Left ventricle myocardium inferior (tissue), 1 donor: ENCODE measurements at places on chromosomes 7 and 10.
A peak's percentile ranks its signal among the peaks of the same experiment; 100 is the strongest.

GRCh38 chr7:50721160-50721559 is 61.5 kb downstream of the GRB10 start:
- peaks cover 88% of the 10 kb centered on the region for H3K4me1 ChIP-seq
- no peak for DNase-seq
- H3K27ac ChIP-seq: peak overlapping the region; percentile 49
- H3K36me3 ChIP-seq: no peaks in the 10 kb centered on the region

- no peaks in the 10 kb centered on the region for H3K4me1 ChIP-seq
- DNase-seq: no peak
Measured at GRCh38 chr7:13749636-13750035, 239.8 kb downstream of the ETV1 start.

DNA sequence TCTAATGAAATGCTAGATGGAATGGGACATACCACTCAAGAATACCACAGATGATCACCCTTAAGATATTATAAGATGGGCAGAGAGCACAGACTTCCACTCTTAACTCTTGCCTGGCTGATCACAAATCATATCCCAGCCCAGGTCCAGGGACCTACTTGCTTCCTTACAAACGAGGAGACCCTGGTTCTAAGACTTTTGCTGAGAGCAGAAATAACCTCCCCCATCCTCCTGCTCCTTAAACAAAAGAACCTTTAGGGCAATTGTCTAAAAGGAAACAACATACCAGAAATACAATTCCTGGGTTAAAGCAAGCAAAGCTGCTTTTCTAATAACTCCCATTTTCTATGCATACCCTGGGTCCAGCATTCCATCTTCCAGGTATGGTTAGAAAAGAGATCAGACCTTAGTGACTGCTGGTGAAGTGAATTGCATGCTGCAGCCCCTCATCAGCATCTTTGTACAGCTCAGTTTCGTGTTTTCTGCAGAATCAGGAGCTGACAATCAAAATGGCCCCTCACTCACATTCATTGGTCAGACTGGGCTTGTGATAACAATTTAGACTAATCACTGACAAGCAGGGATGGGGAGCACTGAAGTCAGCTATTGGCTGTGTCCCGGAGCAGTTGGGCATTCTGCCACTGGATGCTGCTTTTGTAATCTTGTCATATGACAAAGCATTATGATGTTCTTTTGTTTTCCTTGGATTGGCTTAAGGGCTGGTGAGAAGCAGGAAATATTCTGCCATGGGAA is 14.6 kb downstream of the IFIT3 start:
- H3K4me3 ChIP-seq: no peak overlapping the region
- H3K27ac ChIP-seq: peak overlapping the region; percentile 23
- no peaks in the 10 kb centered on the region for H3K27me3 ChIP-seq
- peak; percentile 44 for DNase-seq
- peaks cover 45% of the 10 kb centered on the region for H3K4me1 ChIP-seq
- H3K36me3 ChIP-seq: peaks cover 28% of the 10 kb centered on the region

- peaks cover 80% of the 10 kb centered on the region for H3K27me3 ChIP-seq
- DNase-seq: no peak
- no peaks in the 10 kb centered on the region for H3K36me3 ChIP-seq
- H3K4me3 ChIP-seq: no peak overlapping the region
Measured at GRCh38 chr7:1354661-1355567, 104.4 kb downstream of the MICALL2 start.

DNA sequence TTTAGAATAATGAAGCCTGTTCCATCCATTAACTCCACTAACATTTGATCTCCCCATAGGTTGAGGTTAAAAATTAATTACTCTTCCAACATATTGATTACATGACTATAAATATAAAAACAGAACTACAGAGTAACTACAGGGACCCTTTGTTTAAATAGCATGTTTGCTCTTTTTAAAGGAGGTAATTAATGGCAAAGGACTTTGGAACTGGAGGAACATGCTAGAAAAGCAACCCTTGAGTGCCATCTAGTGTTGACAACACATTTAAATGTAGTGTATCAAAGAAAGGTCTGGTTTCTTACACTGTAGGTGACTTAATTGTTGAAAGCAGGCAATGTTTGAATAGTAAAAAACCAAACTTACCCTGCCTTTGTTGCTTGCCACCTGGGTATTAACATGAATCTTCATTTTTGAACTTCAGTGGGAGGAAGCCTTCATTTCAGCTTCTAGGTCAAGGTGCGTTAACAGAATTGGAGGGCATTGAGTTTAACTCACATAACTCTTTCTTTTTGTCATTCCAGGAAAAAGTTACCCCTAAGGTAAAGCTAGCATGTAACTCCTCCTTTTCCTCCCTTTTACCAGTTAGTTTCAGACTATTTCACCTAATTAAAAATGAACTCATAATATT is 52.6 kb upstream of the CAPZA2 start:
- H3K4me3 ChIP-seq: no peak overlapping the region
- H3K27me3 ChIP-seq: no peaks in the 10 kb centered on the region
- H3K27ac ChIP-seq: no peak overlapping the region
- H3K4me1 ChIP-seq: peaks cover 7% of the 10 kb centered on the region
- H3K36me3 ChIP-seq: no peaks in the 10 kb centered on the region
- no peak for DNase-seq

DNA sequence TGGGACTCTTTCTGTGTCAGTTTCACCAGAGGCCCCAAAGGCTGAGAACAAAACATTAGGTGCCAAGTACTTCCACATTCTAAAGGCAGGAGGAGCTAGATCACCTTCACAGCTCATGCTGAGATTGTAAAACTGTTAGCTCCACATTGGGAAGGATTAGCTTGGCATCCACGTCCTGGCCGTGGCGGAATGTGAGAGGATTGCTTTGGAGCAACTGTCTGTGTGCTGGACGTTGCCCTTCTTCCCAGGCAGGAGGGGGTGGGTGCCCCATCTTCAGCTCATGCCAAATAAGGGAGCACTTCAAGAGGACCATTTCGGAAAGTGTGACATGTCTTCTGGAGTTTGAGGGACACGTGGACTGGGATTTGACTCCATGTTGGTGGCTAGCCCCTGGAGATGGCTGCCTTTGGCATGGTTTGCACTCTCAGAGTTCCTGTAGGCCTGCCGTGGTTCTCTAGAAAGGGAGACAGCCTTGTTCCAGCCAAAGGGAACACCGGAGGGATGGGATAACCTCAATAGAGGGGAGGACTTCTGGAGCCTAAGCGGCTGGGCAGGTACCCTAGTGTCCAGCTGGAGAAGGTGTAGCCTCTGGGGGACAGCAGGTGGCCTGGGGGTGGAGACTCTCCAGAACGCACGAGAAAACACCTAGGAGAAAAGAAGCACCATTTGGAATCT is 19.9 kb upstream of the FMC1 start:
- no peak overlapping the region for H3K27ac ChIP-seq
- H3K36me3 ChIP-seq: no peaks in the 10 kb centered on the region
- no peak for DNase-seq
- H3K27me3 ChIP-seq: no peaks in the 10 kb centered on the region

GRCh38 chr7:66176914-66177313 is 28.2 kb upstream of the TPST1 start:
- no peak for DNase-seq
- no peaks in the 10 kb centered on the region for H3K4me1 ChIP-seq
- no peaks in the 10 kb centered on the region for H3K27me3 ChIP-seq
- no peak overlapping the region for H3K4me3 ChIP-seq

GRCh38 chr10:71060476-71061426 is 151.6 kb upstream of the UNC5B start:
- H3K4me3 ChIP-seq: no peak overlapping the region
- H3K27me3 ChIP-seq: no peaks in the 10 kb centered on the region
- no peak for DNase-seq
- H3K36me3 ChIP-seq: no peaks in the 10 kb centered on the region
- peaks cover 46% of the 10 kb centered on the region for H3K4me1 ChIP-seq

- DNase-seq: no peak
- no peak overlapping the region for H3K27ac ChIP-seq
- no peaks in the 10 kb centered on the region for H3K27me3 ChIP-seq
- H3K4me1 ChIP-seq: peaks cover 7% of the 10 kb centered on the region
- no peaks in the 10 kb centered on the region for H3K36me3 ChIP-seq
- no peak overlapping the region for H3K4me3 ChIP-seq
Measured at GRCh38 chr10:88960802-88961201, 8.2 kb upstream of the ACTA2 start.

GRCh38 chr7:112067200-112067599 is 139.0 kb downstream of the DOCK4 start:
- peaks cover 52% of the 10 kb centered on the region for H3K4me1 ChIP-seq
- no peaks in the 10 kb centered on the region for H3K36me3 ChIP-seq
- DNase-seq: no peak
- no peaks in the 10 kb centered on the region for H3K27me3 ChIP-seq
- H3K4me3 ChIP-seq: no peak overlapping the region
- H3K27ac ChIP-seq: no peak overlapping the region

- no peak overlapping the region for H3K27ac ChIP-seq
- H3K4me1 ChIP-seq: no peaks in the 10 kb centered on the region
- H3K4me3 ChIP-seq: no peak overlapping the region
- no peaks in the 10 kb centered on the region for H3K36me3 ChIP-seq
- peaks cover 14% of the 10 kb centered on the region for H3K27me3 ChIP-seq
- DNase-seq: no peak
Measured at GRCh38 chr10:120145107-120145506, 252.6 kb downstream of the SEC23IP start.

- no peaks in the 10 kb centered on the region for H3K27me3 ChIP-seq
- H3K36me3 ChIP-seq: peaks cover 4% of the 10 kb centered on the region
- H3K4me1 ChIP-seq: peaks cover 53% of the 10 kb centered on the region
- peak overlapping the region; percentile 79 for H3K27ac ChIP-seq
Measured at GRCh38 chr7:151006590-151007300, 15.9 kb downstream of the NOS3 start.

GRCh38 chr10:79116801-79117723 is 48.3 kb downstream of the ZMIZ1 start:
- H3K27ac ChIP-seq: peak overlapping the region; percentile 91
- H3K4me3 ChIP-seq: peak overlapping the region; percentile 13
- DNase-seq: peak; percentile 57
- H3K27me3 ChIP-seq: no peaks in the 10 kb centered on the region
- peaks cover 35% of the 10 kb centered on the region for H3K36me3 ChIP-seq
- H3K4me1 ChIP-seq: peaks cover 98% of the 10 kb centered on the region

GRCh38 chr7:139721821-139722220 is 56.0 kb downstream of the HIPK2 start:
- H3K27me3 ChIP-seq: no peaks in the 10 kb centered on the region
- H3K27ac ChIP-seq: peak overlapping the region; percentile 66
- no peak overlapping the region for H3K4me3 ChIP-seq
- peaks cover 2% of the 10 kb centered on the region for H3K36me3 ChIP-seq
- no peak for DNase-seq
- H3K4me1 ChIP-seq: peaks cover 78% of the 10 kb centered on the region

DNA sequence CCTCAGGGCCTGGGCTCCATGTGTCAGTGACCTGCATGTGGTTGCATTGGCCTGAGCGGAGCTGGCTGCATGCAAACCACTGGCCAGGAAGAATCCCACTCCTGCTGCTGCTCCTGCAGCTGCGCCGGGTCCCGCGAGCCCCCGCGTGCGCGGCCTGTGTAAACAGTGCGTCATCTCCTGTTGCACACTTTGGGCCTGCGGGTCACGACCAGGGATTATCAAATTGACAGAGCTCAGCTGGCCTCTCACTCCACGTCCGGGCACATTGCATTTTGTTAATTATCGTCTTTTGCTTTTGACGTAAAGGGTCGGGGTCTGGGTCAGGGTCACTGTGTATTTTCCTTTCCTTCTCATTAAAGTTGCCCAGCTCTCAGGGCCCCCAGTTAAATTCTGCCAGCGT is 132.6 kb downstream of the RGS10 start:
- no peaks in the 10 kb centered on the region for H3K27me3 ChIP-seq
- no peaks in the 10 kb centered on the region for H3K36me3 ChIP-seq
- H3K4me3 ChIP-seq: no peak overlapping the region

- no peaks in the 10 kb centered on the region for H3K36me3 ChIP-seq
- H3K27ac ChIP-seq: no peak overlapping the region
Measured at GRCh38 chr10:36171556-36171952, 529.5 kb upstream of the FZD8 start.

- H3K27ac ChIP-seq: peak overlapping the region; percentile 80
- no peaks in the 10 kb centered on the region for H3K27me3 ChIP-seq
- H3K36me3 ChIP-seq: no peaks in the 10 kb centered on the region
- peak overlapping the region; percentile 45 for H3K4me3 ChIP-seq
Measured at GRCh38 chr7:29479301-29480200, 84.1 kb upstream of the PRR15 start.

DNA sequence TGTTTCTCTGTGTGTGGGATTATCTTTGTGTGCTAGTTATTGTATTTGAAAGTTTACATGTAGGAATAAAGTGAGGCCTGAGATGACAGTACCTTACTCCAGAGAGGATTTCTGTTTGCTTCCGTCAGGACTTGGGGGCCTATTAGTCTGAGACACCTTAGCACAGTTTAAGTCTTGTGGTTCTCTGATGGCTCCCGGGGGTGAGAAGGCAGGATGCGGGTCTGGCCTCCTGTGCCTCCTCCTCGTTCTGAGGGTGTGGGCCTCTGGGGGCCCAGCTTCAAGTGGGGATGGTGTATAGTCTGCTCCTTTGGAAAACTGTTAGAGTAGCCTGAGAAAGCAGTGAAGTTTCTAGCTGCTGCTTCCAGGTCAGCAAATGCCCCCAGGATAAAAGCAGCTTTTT is 12.4 kb downstream of the MTURN start:
- H3K27ac ChIP-seq: no peak overlapping the region
- H3K4me3 ChIP-seq: no peak overlapping the region
- no peaks in the 10 kb centered on the region for H3K27me3 ChIP-seq
- DNase-seq: no peak

DNA sequence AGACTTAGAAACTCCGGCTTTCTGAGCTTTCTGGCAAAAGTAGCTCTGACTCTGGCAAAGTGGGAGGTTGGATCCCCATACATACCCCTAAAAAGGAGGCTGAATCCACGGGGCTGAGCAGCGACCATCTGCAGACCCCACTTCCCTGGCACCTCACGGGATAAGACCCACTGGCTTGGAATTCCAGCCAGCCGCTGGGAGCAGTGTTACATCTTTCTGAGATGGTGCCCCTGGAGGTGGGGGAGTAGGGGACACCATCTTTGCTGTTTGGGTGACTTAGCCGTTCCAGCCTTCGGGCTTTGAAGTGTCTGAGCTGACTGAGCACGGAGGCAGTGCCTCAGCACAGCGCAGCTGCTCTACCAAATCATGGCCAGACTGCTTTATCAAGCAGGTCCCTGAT is 45.0 kb upstream of the GRM3 start:
- H3K4me3 ChIP-seq: no peak overlapping the region
- no peak overlapping the region for H3K27ac ChIP-seq
- H3K27me3 ChIP-seq: no peaks in the 10 kb centered on the region
- no peaks in the 10 kb centered on the region for H3K4me1 ChIP-seq
- DNase-seq: no peak

- peaks cover 84% of the 10 kb centered on the region for H3K4me1 ChIP-seq
- H3K27ac ChIP-seq: peak overlapping the region; percentile 87
- peaks cover 26% of the 10 kb centered on the region for H3K36me3 ChIP-seq
- no peak for DNase-seq
Measured at GRCh38 chr7:101240226-101241014, 2.8 kb upstream of the CLDN15 start.

DNA sequence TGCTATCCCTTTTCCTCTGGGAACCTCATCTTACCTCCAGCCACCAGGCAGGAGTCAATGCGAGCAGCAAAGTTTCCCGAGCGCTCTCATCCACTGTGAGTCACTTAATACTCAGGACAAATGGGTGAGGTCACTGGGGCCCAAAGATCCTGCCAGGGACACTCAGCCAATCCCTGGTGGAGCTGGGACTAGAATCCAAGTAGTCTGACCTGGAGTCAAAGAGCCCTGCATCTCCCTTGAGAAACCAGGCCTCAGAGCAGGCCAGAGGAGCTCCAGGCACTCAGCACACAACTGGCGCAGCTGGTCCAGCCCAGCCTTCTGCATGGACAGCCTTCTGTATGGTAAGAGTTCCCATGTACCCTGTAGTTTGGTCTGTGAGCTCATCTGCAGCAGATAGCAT is 142.3 kb downstream of the MAPK8 start:
- DNase-seq: no peak
- no peaks in the 10 kb centered on the region for H3K36me3 ChIP-seq
- H3K27me3 ChIP-seq: no peaks in the 10 kb centered on the region
- H3K4me1 ChIP-seq: peaks cover 6% of the 10 kb centered on the region
